ENCODE measurements at places on chromosomes 7 and 10.

DNA sequence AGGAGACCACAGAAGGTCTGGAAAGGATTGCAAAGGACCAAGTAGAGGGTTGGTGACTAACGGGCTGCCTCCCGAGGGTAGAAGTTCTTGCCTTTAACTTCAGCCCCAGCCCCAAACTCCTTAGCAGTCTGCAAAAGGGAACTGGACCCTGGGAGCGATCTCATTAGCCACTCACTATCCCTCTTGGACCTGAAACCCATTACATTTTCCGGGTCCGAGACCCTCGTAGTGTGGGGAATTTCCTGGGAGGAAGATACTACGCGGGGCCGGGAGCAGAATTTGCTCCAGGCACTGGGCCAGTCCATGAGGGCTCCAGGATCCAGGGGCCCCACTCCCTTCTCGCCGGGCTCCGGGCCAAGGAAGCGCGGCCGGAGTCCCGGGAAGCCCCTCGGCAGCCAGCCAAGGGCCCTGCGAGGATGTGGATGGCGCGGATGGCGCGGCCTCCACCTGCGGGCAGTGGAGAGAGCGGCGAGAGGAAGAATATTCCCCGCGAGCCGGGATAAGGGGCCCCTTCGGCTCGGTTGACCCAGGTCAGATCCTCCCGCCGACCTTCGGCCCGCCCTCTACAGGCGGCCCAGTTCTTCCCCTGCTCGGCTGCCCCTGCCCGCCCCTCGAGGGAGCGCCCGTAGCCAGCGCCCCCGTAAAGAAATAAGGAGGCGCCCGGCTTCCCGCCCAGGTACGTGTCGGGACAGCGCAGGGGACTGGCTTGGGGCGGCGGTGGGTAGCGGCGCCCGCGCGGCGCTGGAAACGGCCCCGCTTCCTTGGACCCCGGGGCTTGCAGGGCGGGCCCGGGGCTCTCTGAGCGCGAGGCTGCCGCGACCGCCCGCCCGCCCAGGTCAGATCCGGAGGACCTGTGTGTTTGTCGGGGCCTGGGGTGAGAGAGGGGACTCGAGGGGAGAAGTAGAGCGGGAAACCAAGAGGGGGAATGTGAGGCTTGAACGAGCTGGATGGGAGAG is at the start of gene MYO3A:
Gene MYO3A, plus strand, starts transcription at position 577 of the 956 bp plus-strand sequence. CDS start 17,882 bp downstream, outside the sequence.
- no peak for DNase-seq

DNA sequence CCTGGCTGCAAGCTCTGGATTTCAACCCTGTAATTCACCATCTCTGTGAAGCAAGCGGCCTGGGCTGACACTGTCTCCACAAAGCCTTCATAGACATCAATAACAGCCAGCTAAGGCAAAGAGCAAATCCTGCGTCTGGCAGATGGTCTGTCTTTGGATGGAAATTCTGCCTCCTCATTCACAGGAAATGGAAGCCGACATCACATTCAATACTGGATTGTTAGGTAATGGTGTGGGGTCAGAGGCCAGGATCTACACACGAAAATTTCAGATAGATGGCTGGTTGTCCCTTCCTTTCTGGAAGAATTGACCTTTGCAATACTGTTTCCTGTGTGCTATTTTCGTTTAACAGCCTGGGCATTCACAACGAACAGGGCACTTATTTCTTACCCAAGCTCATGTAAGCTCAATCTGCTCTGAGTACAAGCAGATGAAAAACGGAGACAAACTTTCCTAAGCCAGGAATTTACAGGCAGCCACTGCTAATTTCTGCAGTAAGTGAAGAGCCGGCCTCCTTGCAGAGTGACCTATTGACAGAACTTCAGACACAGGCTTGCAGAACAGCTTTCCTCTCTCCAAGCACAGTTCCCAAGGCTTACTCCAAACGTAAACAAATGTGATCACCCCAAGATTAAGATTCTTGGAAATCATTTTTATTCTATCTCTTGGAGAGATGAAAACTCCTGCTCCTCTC is 3.1 kb upstream of the ADAM12 start:
- no peak for DNase-seq

DNA sequence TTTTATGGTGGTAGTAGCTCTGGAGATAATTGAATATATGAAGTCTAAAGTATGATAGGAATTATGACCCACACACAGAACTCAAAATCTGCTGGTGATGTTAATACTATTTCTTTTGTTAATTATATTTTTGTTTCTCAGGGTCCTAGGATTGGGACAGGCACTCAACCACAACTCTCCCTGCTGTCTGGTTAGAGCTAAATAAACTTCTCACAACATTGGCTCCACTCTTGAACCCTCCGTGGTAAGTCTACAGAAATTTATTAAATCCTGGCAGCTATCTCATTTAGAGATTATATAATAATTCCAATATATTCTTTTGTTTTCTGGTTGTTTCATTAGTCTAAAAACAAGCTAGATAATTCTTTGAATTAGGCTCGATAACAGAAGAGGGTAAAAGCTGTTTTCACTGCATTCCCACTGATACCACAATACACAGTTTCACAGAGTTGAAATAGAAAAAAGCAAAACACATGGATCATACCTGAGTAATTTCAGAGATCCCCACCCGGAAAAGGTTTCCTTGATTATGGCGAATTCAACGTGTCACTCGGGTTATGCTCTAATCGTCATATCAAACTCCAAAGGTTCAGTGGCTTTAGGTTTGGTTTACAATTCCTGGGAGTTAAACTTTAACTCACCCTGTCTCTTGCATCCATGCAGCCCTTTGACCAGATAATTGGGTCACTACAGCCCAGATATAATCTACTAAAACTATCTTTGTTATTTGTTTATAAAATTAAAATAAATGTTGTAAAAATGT is at the start of gene A1CF:
Gene A1CF, minus strand, starts transcription at position 531 of the 763 bp plus-strand sequence. CDS start 25,687 bp downstream, outside the sequence.
- DNase-seq = no peak

GRCh38 chr7:111835066-111835465 is 272.8 kb upstream of the IMMP2L start:
- no peak for DNase-seq

- no peak for DNase-seq
Observed at GRCh38 chr10:129962031-129962871, 1.8 kb downstream of the EBF3 start.

DNA sequence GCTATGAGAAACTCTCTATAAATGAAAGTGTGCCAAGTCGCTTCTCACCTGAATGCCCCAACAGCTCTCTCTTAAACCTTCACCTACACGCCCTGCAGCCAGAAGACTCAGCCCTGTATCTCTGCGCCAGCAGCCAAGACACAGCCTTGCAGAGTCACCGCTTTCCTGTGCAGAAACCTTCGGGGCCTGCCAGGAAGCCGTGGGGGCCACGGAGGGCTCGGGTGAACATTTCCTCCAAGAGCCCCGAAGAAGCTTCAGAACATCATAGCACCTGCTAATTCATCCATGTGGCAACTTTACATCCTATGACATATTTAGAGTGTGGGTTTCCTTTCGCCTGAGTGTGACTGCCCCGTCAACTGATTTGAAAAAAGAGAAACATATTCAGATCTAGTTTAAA is 55.7 kb upstream of the PRSS58 start:
- no peak for DNase-seq

GRCh38 chr7:100107890-100108289 is 6.4 kb downstream of the AP4M1 start:
- DNase-seq = no peak

- DNase-seq = no peak
Observed at GRCh38 chr7:102080434-102081243, 206.0 kb upstream of the SH2B2 start.

DNA sequence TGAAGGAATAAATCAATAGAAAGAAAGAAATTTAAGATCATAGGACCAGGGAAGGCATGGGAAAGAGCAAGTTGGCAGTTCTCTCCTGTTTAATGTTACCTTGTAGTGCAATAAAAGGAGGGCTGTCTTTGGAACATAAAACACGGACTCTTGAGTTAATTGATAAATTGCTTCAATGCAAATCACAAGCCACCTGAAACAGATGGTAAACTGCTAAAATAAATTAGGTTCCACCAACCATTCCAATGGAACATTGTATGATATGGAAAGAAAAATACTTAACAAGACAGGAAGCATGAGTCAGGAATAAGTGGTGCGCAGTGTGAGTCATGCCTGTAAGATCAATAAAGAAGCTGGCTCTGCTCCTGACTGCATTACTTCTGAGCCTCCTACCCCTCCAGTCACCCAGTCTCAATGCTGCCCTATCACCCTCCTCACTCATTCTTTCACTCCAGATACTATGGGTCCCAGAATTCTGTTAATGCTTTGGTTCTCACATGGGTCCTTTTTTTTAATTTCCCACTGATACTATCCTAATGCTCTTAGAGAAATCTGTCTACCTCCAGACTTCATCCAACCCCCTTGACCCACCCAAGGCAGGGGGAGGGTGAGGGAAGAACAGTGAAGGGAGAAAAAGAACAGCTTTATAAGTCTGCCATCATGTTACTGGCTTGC is 78.9 kb downstream of the LRRC17 start:
- no peak for DNase-seq

DNA sequence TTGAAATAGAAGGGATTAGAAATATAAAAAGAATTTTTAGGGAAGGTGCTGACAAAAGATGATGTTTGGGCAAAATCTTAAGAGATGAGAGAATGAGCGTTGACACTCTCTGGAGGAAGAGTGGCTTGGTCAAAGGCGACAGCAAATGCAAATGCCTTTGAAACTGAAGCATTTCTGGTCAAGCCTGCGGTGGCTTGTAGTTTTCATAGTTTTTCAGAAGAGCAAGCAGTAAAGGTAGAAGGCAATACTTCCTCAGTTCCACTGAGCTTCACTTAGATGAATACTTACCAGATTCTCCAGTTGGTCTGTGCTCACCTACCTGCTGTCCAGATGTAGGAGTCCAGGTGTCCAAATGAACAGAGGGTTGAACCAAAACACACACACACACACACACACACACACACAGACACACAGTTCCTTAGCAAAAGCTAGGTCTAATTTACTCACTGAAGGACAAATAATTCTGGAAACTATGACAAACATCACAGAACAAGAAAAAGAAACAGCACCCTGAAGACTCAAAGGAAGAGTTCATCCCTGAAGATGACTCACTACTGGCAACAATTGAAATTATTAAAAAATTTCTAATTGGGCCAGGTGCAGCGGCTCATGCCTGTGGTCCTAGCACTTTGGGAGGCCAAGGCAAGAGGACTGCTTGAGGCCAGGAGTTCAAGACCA is 12.1 kb upstream of the STK17A start:
- no peak for DNase-seq

- DNase-seq = no peak
Observed at GRCh38 chr7:19116121-19117090, 1.0 kb downstream of the TWIST1 start.

DNA sequence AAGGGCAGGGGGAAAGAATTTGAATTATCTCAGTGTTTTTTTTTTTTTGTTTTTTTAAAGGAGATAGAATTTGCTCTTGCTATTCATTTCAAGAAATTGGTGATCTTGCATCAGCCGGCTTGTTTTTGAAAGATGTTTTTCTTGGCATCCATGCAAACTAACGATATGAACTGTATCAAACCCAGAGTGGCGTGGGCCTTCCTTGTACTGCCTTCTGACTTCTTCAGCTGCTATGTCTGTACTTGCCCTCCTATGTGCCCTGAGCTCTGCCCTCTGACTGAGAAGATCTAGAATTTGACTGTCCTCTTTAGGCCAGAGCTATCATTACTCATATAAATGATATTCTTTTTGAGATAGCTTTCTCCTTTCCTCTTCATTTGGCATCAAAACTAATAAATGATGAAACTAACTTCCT is 183.1 kb downstream of the EXOC4 start:
- no peak for DNase-seq

- no peak for DNase-seq
Observed at GRCh38 chr7:102396710-102397019, 502 bp downstream of the PRKRIP1 start.

GRCh38 chr7:785416-785815 is 46.9 kb upstream of the SUN1 start:
- no peak for DNase-seq

- no peak for DNase-seq
Observed at GRCh38 chr10:133336577-133337369, at the start of gene CALY. Gene CALY (minus strand): TSS chr10:133336896. CDS start chr10:133328989, 7,907 bp downstream.

GRCh38 chr7:141045842-141046620 is 27.8 kb upstream of the TMEM178B start:
- no peak for DNase-seq

- no peak for DNase-seq
Observed at GRCh38 chr10:4331150-4331549, 494.9 kb upstream of the AKR1E2 start.

GRCh38 chr10:72567421-72567820 is 58.5 kb downstream of the MICU1 start:
- no peak for DNase-seq

DNA sequence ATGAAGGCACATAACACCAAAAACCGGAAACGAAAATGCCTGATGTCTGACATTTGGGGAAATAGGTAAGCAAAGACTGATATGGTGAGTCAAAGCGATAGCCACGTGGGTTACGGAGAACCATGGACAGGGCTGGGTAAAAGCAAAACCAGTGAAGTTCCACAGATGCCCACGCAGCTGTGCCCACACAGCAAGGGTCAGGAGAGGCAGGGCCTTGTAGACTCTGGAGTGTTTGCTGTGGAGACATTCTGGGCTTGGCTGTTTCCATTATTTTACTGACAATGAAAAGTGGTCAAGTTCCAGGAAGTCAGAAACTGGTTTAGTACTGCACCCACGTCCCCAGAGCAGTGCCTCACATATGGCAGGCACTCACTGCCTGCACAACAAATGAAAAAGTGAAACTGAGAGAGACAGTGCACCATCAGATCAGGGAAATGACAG is 148.7 kb downstream of the ZMYND11 start:
- no peak for DNase-seq

DNA sequence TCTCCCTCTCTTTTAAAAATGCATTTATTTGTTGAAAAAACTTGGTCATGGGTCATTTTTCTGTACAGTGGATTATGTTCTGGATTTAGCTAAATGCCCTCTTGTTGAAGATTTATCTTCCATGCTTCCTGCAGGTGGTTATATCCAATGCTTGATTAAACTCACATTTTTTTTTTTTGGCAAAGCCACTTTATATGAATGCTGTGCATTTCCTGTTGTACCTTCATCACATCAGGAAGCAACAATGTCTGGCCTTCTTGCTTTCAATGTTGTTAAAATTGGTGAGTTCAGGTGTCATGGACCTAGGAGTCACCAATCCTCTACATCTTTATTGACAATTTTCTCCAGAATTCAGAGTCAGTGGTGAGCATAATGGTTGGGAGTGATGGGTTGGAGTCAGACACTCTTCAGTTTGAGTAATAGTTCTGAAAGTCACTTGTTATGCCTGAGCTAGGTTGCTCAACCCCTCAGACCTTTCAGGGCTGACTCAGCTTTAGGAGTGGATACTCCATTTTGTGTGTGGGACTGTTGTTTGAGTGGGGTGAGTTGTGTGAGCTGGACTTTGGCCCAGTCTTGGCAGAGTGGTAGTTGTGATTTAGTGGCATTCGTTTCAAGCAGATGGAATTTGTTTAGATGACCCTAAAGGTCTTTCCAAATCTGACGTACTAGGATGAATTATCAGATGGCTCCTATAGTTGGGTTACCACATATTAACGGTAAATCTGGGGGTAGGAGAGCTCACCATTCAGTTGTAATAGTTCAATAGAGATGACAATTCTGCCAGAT is 213.5 kb upstream of the ZNF32 start:
- DNase-seq = no peak
